ENCODE measurements at places on chromosomes 1 and 21. TPM values are rescaled to one million over a fixed set of nuclear protein-coding genes. Genes with fewer than 3 reads are reported as not detected.

DNA sequence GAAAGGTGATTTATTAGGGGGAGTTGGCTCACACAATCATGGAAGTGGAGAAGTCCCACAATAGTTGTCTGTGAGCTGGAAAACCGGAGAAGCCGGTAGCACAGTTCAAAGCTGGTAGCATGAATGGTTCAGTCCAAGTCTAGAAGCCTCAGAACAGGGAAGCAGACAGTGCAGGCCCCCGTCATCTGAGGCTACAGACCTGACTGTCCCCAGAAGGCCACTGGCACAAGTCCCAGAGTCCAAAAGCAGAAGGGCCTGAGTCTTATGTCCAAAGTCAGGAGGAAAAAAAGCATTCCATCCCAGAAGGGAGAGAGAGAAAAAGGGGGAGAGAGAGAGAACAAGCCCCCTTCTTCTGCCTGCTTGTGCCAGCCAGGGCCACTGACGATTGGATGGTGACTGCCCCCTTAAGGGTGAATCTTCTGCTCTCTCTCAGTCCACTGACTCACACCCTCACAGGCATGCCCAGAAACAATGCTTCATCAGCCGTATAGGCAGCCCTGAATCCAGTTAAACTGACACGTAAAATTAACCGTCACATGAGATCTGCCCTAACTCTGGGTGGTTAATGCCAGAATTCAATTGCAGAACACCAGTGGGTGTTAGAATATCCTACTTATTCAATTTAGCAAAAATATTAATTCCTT, 49.3 kb upstream of the POU2F1 start:
- no peak for DNase-seq

- no peak for DNase-seq
Measured at GRCh38 chr21:28904961-28905435, 87.7 kb downstream of the LTN1 start.

- DNase-seq, result no peak
Measured at GRCh38 chr1:10106241-10106640, 73.5 kb downstream of the UBE4B start.

DNA sequence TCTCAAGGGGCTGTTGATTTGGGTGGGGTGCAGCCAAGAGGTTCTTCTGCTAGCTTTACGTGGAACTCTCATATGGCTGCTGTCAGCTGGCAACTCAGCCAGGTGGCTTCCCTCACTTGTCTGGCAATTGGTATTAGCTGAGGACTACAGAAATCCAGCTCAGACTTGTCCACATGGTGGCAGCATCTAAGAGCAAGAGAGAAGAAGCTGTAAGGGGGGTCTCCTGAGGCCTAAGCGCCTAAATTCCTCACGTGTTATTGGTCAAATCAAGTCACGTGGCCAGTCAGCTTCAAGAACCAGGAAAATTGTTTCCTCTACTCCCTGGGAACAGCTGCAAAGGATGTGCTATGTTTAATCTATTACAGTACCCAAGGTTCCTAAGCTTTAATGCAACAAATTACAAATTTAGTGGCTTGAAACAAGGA, 4.2 kb upstream of the DYRK3 start:
- peak; percentile 96 for DNase-seq

GRCh38 chr1:229029879-229030235, 241.1 kb upstream of the RAB4A start:
- no peak for DNase-seq

Gene BRWD1
- 80.5 TPM for total RNA-seq

Gene CRYAA
- not detected for total RNA-seq

Data from fibroblast of the aortic adventitia (primary cell).